LHCN-M2 (cell line): ENCODE measurements at places on chromosomes 3 and 15.

- DNase-seq, result no peak
Measured at GRCh38 chr3:47428662-47429061, 47.1 kb downstream of the SCAP start.

- DNase-seq, result no peak
Measured at GRCh38 chr15:37037850-37038715, 62.3 kb downstream of the MEIS2 start.

DNA sequence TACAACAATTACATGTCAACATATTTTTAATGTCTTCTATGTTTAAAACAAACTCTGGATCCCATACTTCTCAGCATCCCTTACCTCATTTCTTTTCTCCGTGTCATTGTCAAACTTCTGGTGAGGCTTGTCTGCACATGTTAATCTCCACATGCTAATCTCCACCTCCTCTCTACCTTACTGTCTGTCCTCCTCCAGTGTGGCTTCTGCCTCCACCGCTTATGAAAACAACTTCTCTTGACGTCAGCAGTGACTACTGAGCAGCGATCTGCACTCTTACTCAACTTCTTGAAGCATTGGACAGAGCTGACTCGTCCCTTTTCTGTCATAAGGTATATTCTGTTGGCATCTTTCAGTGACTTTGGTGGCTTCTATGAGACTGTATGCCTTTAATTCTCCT lies 338.2 kb upstream of the THRB start:
- peak; percentile 5 for DNase-seq

- DNase-seq, result no peak
Measured at GRCh38 chr15:31975830-31976229, 54.5 kb upstream of the CHRNA7 start.

- DNase-seq, result no peak
Measured at GRCh38 chr3:151058740-151059139, 26.7 kb upstream of the MED12L start.

GRCh38 chr15:90436952-90437351 lies 48.9 kb downstream of the IQGAP1 start:
- no peak for DNase-seq

DNA sequence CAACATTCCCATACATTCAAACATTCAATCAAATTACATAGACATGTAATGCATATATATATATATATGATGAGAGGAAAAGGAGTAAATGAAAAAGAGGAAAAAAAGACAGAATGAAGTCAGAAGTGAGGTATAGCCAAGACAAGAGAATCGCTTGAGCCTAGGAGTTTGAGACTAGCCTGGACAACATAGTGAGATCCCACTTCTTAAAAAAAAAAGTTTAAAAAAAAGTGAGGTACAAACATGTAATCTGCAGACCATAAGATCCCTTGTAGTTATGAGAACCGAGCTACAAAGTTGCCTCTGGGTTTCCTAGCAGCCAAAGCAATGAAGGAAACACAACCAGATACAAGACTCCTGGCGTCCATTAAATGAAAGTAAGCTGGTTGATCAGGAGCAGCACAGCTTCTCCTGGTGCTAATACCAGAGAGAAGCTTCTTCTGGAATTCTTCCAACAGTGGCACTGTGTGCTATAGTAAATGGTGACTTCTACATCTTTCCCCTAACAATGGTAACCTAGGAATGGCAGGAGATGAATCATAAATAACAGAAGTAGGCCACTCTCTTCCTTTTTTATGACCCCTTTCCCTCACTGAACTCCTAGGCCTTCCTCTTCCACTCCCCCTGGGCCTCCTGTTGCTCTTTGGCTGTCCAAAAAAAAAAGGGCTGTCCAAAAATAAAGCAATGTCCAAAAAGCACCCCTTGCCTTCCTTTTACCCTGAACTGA lies 3.5 kb downstream of the KCNMB3 start:
- DNase-seq, result peak; percentile 4

DNA sequence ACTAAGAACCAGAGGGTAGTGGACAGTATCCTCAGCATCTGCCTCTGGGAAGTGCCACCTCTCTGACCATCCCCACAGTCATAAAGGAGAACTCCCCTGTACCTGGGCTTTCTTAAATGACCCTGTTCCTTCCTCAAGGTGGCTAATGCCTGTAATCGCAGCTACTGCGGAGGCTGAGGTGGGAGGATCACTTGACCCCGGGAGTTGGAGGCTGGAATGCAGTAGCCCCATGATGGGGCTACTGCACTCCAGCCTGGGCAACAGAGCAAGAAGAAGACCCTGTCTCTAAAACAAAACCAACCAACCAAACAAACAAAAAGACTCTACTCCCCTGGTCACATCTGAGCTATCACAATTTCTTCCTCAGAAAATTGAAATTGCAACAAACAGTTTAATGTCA lies 848 bp upstream of the BUB1B start:
- no peak for DNase-seq

DNA sequence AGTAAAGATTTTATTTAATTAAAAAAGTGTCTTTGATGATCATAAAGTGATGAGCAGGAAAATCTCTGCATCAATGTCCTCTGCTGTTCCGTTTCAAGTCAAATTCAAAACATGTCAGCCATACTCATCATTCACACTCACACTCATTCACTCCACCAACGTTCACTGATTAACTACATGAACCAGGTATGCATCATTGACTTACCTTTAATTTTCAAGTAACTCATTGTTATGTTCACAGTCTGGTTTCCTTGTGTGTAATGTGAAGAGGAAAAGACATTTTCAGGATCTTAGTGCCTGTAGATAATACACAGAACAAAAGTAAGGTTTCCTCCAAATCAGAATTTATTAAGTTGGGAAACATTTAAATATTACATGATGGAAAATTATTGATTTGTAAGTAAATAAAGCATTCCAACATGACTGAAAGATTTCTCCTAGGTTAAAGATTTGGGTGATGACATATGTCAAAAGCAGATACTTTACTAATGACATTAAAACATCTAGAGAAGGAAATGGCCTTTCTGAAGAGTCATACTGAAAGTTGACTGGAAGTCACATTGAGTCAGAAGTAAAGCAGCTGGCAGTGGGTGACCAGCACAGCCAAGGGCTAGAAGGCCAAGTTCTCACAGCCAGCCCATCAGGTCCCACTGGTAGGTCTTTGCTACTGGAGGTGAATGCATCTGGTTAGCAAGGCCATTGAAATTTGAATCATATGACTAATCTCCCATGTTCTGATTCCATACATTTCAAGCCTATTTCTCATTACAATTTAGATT lies 251.9 kb downstream of the CDIN1 start:
- peak; percentile 68 for DNase-seq

GRCh38 chr3:127978636-127979035 lies 63.6 kb downstream of the KBTBD12 start:
- DNase-seq, result no peak

DNA sequence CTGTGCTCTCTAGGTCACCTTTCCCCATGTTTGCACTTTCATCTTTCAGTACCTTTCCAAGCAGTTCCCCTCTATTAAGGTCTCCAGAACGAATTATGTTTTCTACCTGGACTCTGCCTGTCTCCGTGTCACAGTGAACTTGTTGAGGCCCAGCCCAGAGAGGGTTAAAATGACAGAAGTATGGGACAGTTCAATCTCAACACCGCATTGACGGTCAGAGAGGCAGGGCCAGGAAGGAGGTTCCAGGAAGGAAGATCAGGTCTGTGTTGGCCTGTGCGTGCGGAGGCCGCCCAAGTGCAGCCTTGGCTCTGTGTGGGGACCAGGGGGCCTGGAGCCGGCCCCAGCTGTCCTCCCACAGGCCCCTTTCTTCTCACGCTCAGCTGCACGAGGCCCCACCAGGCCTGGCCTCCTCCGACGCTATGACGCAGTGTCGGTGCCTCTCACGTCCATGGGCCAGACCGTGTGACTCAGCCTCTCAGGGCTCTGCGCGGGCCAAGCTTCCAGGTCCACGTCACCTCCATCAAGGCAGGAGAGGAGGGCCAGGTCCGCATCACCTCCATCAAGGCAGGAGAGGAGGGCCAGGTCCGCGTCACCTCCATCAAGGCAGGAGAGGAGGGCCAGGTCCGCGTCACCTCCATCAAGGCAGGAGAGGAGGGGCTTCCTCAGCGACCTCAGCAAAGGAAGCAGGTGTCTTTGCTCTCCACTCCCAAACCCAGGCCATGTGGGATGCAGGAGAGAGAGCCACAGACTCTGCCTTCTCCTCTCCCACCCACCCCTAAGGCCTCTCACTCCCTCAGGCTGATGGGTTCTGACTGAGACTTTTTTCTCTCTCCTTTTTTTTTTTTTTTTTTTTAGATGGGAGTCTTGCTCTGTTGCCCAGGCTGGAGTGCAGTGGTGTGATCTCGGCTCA lies 83.1 kb downstream of the CPN2 start:
- no peak for DNase-seq

GRCh38 chr3:143321058-143321769 lies 201.6 kb downstream of the CHST2 start:
- DNase-seq, result no peak

- DNase-seq, result no peak
Measured at GRCh38 chr3:152087153-152087552, 181.6 kb upstream of the MBNL1 start.
